ENCODE measurements at places on chromosomes 3 and 15.

DNA sequence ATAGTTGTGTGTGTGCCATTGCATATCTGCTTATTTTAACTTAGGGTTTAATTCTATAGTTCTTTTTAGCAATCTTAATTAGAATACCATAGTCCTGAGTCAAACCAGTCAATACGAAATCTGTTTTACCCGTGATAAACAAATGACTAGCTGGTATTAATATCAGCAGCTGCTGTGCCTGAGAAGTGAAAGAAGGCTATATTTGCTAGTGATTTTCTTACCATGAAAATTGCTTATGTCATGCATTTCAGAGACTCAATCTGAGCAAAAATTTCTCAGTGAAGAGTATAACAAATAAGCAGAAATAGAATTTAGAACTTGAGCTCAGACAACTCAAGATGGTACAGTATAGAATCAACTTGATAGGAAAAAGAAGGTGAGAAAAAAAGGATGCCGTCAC, 820.4 kb downstream of the NAALADL2 start:
- ATAC-seq, result no peak

DNA sequence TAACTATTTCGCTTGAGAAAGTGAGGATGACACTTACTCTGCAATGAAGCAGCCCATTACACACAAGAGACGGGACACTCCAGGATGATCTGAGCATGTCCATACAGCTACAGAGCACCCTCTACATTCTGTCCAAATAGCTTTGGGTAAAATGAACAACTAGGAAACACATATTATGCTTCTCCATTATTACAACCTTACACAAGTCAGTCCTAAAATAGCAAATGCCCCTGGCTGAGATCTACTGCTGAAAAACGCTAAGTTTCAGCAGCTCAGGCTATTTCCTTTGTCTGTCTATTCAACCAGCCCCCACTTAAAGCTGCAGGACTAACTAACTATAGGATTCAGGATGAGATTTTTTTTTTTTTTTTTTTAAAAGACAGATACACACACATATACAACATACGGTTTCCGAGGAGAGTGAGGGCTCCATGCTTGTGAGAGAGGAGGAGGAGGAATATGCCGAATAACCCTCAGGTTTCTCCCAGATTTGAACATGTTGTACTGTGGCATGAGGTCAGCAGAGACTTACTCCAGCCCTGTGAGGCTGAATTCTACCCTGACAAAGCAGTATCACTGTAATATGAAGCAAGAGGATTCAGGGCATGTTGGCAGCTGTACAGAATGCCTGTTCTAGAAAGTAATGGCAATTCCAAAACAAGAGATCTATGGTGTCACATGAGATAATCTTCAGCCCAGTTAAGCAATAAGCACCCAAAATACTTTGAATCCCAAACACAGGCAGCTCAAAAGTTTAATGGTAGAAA, 117.3 kb upstream of the PLXND1 start:
- ATAC-seq, result no peak

GRCh38 chr15:54803134-54803808, 393.5 kb downstream of the RSL24D1 start:
- ATAC-seq, result peak; percentile 40

GRCh38 chr3:47974974-47975470, 41.2 kb downstream of the MAP4 start:
- ATAC-seq, result no peak

DNA sequence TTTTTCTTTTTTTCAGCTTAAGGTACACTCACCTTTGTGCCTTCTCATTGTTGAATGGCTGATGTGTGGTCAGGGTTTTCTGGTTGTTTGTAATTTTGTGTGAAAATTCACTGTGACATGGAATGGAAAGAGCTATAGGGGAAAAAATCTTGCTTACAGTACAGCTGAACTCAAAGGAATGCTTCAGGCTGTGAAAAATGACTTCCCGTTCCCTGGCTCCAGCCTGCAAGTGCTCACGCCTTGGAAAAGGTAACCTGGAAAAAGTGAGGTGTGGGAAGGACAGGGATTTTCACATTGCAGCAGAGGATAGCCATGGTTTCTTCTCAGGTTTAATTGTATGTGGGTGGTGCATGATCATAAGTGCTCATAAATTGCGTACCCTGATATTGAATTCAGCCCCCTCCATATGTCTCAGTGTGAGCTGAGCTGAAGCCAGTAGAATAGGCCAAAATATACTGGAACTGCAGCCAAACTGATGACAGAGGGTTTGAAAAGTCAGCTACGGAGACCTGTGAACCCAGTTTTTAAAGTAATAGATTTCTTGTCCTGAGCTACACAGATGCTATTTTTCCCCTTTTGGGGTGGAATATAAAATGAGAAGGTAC, 228.7 kb upstream of the RASGRP1 start:
- no peak for ATAC-seq

DNA sequence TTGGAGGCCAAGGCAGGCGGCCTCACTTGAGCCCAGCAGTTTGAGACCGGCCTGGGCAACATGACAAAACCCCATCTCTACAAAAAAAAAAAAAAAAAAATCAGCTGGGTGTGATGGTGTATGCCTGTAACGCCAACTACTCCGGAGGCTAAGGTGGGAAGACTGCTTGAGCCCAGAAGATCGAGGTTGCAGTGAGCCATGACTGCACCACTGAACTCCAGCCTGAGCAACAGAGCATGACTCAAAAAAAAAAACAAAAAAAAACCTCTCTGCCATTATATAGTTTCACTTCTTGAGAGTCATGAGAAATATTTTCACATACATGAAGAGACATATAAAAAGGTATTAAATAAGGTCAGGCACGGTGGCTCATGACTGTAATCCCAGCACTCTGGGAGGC, 45.9 kb upstream of the CP start:
- ATAC-seq, result no peak

GRCh38 chr3:41330465-41330864, 131.2 kb downstream of the CTNNB1 start:
- no peak for ATAC-seq

DNA sequence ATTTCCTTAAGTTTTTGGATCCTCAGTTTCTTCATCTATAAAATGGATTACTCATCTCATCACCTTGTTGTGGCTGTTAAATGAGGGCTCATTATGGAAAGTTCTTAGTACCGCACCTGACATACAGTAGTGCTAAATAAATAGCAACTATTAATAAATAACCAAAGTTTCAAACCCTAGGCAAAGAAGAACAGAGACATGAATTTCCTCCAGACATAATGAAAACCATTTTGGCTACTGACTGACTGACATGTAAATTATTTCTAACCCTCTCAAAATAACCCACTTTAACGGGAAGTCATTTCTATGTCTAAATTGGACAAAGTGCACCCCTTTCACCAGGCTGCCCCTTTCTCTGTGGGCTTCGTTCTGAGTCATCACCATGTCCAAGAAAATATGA, 17.4 kb upstream of the KLHL6 start:
- no peak for ATAC-seq

DNA sequence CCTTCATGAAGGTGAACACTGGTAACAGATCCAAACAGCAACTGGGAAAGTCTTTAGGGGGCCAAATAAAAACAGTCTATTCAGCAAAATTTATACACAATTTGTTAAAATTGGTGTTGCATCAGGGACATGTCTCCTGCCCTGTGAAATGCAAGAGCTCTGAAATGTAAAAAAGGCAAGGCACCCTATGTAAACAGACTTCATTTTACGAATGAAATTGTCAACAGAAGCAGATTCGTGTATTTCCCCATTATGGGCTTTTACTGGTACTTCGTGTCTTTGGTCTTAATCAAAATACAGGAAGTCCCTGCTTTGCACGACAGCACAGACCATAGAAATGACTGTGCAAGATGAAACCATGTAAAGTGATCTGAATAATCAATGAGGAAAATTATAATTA, 127.3 kb upstream of the THBS1 start:
- peak; percentile 31 for ATAC-seq

DNA sequence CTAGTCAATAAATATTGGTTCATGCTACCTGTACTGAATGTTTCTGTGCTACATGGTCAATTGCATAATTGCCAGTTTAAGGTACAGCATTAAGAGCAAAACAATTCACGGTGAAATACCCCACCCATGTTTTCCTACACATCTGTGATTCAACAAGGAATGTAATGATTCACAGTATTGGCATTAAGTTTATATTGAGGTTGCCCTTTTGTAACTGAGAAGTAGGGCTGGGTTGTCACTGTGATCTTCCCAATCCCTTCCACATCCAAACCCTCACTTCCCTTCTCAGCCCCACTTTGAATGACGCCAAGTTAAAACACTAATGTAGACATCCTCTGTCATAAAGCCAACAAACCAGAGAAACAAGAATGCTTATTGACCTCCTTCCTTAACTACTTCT, 112.0 kb upstream of the TJP1 start:
- no peak for ATAC-seq

GRCh38 chr15:50218291-50218690, 36.3 kb downstream of the SLC27A2 start:
- ATAC-seq, result no peak

DNA sequence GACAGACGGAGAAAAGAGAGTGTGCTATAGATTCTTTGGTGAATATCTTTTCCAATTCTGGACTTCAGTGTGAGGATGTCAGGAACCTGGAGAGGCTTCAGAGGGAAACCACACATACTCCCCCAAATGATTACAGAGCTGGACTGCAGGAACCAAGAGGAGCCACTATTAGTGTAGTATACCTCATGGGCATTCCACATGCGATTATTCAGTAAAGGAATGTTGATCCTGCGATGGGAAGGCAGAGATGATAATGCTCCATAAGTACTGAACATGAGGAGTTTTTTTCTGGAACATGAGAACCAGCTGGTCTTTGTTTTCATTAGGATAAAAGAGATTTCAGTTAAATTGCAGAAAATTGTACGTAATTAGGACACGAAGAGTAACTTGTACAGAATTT, 18.7 kb downstream of the STARD9 start:
- ATAC-seq, result no peak

- peak; percentile 23 for ATAC-seq
Measured at GRCh38 chr3:122055215-122055614, at the start of gene CD86. CD86 (plus strand) TSS chr3:122055362; CDS start chr3:122055490, 128 bp downstream.

GRCh38 chr3:160253298-160253697, 28.1 kb downstream of the C3orf80 start:
- no peak for ATAC-seq

DNA sequence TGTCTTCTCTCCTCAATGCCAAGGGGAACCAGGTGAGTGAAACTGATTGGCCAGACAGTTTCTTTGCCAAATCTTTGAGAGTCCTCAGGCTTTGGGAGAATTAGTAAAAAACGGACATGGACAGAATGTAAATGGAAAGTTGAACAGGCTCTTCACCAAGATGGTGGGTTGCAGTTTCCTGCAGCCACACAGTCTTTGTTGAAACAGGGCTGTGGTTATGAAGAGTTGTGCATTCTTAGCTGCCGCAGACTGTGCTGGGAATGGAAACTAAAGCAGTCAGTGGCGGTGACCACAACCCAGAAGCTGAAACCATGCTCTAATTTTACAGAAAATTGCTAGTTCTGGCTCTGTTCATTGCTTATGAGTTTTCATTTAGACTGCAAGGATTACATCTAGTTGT, 42.1 kb upstream of the TASOR start:
- ATAC-seq, result peak; percentile 98

- ATAC-seq, result no peak
Measured at GRCh38 chr15:84946772-84947489, 34.7 kb upstream of the PDE8A start.

- no peak for ATAC-seq
Measured at GRCh38 chr3:141241616-141242376, 10.2 kb downstream of the PXYLP1 start.

GRCh38 chr3:142509079-142509478, 61.2 kb upstream of the XRN1 start:
- no peak for ATAC-seq

- no peak for ATAC-seq
Measured at GRCh38 chr15:48066456-48066855, 54.3 kb upstream of the SLC24A5 start.

- no peak for ATAC-seq
Measured at GRCh38 chr3:136385457-136385856, 135.3 kb downstream of the PCCB start.

DNA sequence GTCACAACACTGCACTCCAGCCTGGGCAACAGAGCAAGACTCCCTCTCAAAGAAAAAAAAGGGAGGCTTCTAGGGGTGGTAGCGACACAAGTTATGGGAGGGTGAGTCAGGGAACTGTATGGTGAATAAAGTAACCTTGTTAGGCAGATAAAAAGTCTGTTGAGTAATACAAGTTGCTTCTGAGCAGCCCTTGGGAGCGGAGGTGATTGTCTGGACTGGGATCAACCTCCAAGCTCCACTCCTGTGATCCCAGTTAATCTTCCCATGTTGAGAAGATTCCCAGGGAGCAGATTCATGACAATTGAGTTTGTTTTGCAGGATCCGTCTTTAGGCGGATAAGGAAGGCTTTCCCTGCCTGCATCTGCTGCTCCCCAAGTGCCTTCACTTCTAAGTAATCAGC, 335.9 kb downstream of the THSD4 start:
- ATAC-seq, result no peak

- ATAC-seq, result no peak
Measured at GRCh38 chr3:101281521-101282030, 38.8 kb downstream of the IMPG2 start.

GRCh38 chr3:170420307-170420821, 1.7 kb downstream of the CLDN11 start:
- ATAC-seq, result no peak

DNA sequence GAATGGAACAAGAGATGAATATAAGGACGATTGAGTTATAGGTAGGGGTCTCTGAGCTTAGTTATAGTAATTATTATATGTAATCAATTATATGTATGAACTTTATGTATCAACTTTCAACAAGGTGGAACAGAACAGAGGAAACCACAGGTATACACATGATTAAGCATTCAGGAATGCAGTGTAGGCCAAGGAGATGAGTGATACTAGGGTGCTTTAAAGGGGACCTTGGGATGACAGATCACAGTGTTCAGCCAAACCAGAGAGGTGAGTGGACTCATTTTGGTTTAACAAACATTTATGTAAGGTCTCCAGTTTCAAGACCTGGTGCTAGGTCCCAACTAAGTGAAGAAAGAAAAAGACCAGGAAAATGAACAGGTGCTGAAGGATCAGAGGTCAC, 895.5 kb downstream of the ROBO2 start:
- no peak for ATAC-seq

DNA sequence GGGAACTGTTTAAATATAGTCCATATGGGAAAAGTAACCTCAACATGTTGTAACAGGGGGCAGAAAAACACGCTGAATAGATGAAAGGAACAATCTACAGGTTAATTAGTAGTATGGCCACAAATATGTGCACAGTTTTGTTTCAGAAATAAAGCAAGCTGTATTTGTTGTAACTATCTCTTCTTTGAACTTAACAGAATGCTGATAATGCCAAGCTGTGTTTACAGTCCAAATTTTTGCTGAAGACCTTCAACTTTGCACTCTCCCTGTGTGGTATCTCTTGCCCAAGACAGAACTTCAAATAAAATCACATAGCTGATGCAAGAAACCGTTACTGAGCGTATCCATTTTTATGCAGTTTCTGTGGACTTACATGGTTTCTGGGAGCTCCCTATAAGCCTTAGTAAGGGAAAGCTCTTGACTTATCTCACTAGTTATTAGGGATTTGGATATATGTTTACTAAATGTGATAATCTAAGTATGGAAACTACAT, 425.4 kb upstream of the TPRG1 start:
- no peak for ATAC-seq

GRCh38 chr3:49606427-49606826, 52.1 kb downstream of the BSN start:
- no peak for ATAC-seq

Measured in activated T-helper 17 cell treated with anti-CD3 and anti-CD28 coated beads, Interleukin-2, amount 50 U/mL, for 72 hours (primary cell).